ENCODE measurements at places on chromosomes 2 and 18.

- DNase-seq: no peak
Observed at GRCh38 chr18:25826823-25827222, 263.6 kb downstream of the SS18 start.

DNA sequence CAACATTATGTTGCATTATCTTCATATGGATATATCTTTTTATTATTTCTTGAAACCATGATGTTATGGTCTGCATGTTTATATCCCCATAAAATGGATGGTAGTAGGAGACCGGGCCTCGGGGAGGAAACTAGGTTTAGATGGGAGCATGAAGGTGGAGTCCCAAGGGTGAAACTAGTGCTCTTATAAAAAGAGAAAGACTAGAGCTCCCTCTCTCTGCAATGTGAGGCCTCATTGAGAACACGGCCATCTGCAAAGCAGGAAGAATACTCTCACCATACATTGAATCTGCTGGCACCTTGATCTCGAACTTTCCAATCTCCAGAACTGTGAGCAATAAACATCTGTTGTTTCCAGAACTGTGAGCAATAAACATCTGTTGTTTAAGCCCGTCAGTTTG, 64.0 kb downstream of the NXPH2 start:
- no peak for DNase-seq

DNA sequence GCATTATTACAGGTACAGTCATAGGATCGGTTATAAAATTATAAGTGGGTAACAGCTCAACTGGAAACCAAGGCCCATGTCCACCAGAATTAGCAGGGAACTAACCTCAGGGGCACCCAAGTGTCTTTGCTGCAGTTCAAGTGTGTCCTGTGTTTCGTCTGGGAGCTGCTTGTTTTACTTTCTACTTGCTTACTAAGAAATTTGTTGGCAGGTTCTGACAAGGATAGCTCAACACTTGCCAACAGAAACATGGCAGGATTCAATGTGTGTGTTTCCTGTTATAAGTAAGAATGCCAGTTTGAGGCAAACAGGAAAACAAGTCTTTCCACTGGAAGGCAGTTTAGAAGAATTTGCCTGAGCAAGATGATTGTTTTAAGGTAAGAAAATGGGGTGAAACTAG, 104.5 kb downstream of the EPHA4 start:
- no peak for DNase-seq

DNA sequence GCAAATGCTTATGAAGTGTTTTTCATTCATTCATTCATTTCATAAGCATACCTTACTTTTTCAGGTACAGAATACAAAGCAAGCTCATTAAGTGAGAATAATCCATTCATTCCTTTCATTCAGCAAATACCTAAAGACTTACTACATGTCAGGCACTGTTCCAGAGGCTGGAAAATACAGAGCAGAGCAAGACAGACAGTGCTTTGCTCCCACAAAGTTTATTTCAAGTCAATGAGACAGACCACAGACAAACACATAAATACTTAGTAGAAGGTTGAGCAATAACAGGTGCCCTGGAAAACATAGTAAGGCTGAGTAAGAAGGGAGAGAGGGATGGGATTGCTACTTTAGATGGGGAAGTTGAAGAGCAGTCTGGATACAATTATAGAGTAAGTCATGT, 309.8 kb downstream of the C1D start:
- DNase-seq: no peak

DNA sequence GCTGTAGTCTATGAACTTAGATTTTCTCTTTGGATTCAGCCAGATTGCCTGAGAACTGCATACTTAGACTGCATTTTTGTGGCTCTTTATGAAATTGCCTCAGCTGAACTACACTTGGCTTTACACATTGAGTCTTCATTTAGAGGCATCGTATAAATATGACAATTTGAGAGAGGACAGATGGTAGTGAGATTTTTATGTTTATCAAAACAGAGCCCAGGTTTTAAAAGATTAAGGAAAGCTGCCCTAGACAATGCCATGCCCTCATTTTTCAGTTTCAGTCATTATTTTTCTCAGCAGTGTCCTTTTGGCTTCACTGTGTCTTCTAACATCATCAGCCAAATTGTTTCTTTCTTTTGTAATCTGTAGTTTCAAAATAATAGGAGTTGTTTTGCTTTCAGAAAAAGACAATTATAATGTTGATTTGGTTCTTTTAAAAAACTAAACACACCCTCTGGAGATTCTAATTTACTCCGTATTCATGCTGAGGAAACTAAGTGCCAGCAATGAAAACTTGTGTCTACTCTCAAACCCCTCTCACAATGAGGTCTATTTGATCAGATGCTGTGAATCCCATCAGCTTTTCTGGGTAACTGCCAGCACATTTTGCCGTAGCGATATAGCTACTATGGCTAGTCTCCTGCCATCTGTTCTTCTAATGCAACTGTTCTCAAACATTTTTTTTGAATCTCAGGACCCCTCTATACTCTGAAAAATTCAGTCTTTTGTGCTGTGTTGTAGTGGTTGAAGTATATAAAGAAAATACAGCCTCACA, 46.2 kb downstream of the TWSG1 start:
- no peak for DNase-seq
